ENCODE measurements at places on chromosomes 16 and 17.

DNA sequence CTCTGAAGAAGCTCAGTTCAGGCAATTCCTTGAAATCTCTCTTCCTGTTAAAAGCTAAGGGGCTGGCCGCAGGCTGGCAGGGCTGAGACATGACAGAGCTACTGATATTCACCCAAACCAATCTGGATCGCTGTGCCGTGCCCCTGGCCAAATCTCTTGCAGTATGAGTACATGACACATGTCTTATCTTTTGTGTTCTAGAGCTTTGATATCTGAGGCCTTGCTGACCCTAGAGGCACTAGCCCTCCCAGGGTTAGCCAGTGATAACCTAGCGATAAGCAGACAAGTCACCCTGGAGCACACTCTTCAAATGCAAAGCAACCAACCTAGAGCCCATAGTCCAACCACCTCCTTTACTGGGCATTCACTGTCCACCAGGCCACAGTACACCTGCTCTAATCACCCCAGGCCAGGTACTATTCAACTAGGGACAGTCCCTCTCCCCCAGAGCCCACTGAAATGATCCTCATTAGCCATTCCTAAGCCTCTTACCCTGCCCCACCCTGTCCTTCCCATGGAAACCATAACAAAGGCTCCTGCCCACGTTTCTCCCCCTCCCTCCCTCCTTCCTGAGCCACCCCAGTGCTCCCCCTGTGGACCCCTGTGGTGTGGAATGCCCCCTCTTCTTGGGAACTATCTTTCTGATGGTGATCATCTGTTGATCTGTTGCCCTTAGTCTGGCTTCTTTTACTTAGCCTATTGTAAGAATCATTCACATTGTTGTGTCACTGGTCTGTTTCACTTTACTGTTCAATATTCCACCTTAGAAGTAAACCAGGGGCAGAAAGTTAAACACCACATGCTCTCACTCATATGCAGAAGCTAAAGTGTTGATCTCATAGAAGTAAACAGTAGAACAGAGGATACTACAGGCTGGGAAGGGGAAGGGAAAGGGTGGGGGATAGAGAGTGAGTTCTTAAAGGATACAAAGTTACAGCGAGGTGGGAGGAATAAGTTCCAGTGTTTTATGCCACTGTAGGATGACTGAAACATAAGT is 52.5 kb downstream of the TEKT5 start:
- no peak for ATAC-seq

- ATAC-seq: no peak
These were observed 218.5 kb upstream of the GSE1 start for GRCh38 chr16:85394456-85395206.

DNA sequence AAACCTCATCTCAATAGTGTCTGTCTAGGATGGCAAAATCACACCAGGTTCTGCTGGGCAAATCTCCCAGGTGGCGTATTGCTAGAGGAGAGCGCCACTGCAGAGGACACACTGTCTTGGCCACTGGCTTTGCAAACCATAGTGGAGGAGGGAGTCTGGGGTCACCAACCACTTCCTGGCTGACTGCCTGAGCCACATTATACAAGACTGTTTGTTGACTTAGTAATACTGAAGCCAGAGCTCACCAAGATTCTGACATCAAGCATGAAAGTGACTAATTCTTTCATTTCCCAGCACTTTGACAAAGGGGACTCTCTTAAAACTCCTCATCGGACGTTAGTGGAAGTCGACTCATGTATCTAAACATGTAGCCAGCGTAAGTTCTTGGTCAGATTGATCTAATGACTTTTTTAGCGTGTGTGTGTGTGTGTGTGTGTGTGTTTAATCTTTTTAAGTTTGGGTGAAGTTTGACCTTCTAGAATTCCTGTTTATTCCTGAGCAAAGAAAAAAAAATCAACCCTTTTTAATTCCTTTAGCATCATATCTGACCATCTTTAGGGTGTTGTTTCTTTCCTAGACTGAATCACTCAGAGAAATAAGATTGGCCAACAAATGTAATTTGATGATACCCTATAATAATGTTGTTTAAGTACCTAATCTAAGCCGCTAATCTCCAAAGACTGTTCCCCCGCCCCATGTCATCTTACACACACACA is 13.7 kb downstream of the PITPNC1 start:
- peak; percentile 95 for ATAC-seq

- ATAC-seq: no peak
These were observed 19.3 kb downstream of the CARHSP1 start for GRCh38 chr16:8849411-8850011.

DNA sequence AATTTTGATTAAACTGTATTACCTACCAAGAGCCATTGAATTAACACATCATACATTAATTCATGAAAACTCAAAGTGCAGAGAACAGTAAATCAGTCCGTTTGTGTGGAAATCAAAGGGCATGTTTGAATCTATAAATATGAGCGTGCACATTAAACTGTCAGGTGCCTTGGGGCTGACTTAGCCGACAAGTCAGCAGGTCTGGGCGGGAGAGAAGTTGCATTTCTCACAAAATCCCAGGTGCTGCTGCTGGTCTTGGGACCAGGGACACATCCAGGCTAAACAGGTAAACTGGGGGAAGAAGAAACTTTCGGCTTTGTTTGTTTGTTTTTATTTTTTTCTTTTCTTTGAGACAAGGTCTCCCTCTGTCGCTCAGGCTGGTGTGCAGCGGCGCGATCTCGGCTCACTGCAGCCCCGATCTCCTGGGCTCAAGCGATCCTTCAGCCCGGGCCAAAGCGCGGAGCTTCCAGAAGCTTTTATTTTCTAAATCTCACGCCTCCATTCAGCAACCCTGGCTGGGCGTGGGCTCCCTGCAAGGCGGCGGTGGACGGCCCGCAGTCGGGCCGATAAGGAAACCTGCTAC is 213.9 kb downstream of the MRTFB start:
- peak; percentile 29 for ATAC-seq

DNA sequence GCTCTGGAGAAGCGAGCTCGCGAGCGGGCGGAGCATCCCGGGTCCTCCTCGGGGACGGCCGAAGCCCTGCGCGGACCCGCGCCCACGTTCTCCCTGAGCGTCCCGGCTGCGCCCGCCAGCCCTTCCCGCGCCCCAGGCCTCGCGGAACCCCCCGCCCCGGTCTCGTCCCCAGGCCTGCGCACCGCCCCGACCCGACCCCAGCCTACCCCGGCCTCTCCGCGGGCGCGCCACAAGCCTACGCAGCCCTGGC is 159 bp downstream of the USP36 start:
- no peak for ATAC-seq

GRCh38 chr16:12319428-12320035 is 343.0 kb downstream of the SNX29 start:
- no peak for ATAC-seq

GRCh38 chr16:5062051-5062450 is 3.7 kb downstream of the C16orf89 start:
- no peak for ATAC-seq

DNA sequence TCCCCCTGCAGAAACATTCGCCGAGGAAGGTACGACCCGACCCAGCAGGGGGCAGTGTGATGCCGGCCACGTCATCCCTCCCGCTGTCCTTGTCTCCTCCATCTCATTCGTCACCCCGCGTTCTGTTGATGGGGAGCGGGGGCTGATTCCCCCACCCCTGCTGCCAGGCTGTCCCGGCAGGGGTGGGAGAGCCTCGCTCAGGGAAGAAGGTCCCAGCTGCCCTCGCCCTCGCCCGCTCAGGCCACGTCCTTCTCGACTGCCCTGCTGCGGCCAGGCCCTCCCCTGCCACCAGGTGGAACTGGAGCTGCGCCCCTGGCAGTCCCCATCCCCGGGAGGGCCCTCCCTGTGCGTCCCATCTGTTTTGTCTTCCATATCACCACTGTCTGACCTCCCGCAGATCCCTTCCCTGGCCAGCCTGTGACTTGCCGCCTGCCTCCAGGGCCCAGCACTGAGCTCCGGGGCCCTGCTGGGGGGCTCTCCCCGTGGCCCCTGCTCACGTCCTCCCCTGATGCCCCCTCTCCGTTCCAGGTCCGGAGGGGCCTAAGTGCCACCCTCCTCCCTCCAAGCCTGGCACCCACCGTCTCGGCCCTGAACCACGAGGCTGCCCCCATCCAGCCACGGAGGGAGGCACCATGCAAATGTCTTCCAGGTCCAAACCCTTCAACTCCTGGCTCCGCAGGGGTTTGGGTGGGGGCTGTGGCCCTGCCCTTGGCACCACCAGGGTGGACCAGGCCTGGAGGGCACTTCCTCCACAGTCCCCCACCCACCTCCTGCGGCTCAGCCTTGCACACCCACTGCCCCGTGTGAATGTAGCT is 20.6 kb downstream of the ADAM11 start:
- ATAC-seq: no peak

- no peak for ATAC-seq
These were observed 1.2 kb upstream of the YPEL2 start for GRCh38 chr17:59330053-59330942.

DNA sequence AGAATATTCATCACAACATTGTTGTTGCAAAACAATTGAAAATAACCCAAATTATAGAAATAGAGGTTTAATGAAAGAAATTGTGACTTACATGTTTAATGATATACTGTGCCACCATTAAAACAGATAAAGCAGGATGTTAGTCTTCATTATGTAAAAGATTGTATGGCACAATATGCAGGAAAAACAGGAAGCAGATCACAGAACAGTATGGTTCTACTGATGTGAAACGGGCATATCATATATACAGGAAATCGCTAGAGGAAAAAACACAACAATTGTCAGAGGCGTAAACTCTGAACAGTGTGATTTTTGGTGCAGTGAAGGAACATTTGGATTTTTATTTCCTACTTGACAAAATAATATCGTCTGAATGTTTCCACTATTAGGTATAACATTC is 22.0 kb downstream of the OR3A1 start:
- no peak for ATAC-seq

DNA sequence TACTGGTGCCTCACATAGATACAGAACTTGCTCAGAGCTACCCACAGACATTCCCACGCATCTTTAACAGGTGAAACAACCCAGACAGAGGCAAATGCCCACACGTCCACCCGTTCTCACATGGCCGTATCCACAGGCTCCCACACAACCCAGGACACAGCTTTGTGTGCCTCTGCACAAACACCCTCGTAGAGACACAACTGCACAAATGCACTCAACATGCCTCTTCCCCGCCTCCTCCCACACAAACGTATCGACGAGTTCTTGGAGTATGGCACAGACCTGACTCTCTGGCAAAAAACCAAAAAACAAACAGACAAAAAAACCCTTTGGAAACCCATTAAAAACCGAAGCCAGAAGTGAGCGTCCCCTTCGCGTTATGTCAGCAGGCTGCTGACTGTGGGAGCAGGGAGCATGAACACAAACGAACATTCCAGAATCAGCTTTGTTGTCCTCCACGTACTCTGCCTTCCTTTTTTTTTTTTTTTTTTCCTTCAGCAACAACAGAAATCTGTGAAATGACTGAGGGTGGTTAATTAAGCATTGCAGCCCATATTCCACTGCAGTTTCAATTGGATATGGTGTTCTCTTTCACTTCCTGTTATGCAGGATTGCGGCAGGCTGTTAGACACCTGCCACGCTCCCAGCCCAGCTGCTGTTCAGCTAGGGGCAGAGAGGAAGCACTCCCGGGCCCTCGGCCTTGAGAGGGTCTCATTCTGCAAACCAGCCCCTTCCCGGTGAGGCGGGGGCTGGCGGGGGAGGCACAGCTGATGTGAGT is 313.7 kb downstream of the MAF start:
- no peak for ATAC-seq

DNA sequence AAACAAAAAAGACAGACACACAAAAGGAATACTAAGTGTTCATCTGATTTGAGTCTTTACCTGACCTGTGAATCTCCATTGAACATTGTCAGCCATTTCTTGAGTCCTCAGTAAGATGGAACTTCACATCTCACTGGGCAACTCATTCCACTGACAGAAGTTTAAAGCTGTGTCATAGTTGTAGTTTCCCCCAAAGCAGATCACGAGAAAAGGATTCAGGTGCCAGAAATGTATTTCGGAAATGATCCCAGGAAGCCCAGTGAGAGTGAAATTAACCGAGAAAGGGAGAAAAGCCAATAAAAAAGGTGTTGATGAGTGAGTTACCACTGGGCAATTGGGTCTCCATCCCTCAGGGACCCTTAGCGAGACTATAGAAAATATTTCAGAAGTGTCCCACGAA is 6.5 kb downstream of the CHD9 start:
- ATAC-seq: no peak

- no peak for ATAC-seq
These were observed 9.0 kb upstream of the ZNF689 start for GRCh38 chr16:30619202-30619601.

GRCh38 chr16:53732296-53732929 is 28.5 kb downstream of the FTO start:
- no peak for ATAC-seq

DNA sequence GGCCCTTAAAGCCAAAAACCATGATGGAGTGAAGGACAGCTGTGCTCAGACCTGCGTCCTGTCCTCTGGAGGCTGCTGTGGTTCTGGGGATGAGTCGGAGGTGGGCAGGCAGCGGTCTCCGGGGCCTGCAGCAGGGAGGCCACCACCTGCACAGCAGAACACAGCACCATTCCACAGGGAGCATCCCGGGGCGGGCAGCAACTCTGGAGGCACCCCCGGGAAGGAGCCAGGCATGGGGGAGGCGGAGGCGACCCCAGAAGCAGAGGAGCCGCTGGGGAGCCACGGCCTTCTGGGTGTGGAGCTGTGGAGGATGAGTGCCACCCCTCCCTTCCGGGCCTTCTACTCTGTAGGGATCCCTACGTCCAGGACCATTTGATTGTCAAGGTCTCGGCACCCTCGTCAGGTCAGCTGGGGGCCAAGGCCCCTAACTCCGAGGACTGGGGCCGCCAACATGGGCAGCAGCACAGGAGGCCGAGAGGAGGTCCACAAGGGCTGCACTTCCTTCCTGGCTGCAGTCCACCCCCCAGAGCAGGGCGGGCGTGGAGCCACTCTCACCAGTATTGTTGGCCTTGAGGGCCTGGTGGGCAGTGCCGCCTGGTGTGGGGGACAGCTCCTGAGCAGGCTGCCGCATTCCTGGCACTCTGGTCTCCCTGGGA is 23.8 kb downstream of the CEP131 start:
- ATAC-seq: no peak

DNA sequence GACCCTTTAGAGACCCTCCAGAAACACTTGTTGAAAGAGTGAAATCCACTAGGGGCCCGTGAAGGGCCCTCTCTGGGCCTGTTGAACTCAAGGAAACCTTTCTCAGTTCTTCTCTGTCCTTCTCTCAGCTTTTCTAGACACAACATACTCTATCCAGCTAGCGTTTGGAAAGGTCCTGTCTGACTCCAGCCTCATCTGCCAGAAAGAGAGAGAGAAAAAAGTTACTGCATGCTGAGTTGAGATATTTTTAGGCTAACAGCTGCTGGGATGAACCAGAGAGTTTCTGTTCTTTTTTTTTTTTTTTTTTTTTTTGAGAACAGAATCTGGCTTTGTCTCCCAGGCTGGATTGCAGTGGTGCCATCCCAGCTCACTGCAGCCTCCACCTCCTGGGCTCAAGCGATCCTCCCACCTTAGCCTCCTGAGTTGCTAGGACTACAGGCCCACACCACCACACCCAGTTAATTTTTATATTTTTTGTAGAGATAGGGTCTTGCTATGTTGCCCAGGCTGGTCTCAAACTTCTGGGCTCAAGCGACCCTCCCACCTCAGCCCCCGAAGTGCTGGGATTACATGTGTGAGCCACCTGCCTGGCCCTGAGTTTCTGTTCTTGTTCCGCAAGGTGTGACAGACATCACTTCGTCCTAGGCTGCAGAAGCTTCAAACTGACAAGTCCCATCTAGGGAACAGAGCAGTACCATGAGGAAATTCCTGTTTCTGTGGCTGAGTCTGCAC is 14.9 kb upstream of the TEX2 start:
- no peak for ATAC-seq

- ATAC-seq: no peak
These were observed 503.9 kb downstream of the CDH11 start for GRCh38 chr16:64617836-64618476.

GRCh38 chr16:65154321-65154720 is 32.5 kb upstream of the CDH11 start:
- no peak for ATAC-seq

- ATAC-seq: peak; percentile 43
These were observed 31.2 kb upstream of the TENT4B start for GRCh38 chr16:50121721-50122445.
